IPS-NIHi11 (cell line): ENCODE measurements at places on chromosomes 16 and 17.

- DNase-seq, result no peak
These were observed 17.8 kb upstream of the PITPNM3 start for GRCh38 chr17:6573982-6574686.

GRCh38 chr16:72111657-72112451 lies 18.2 kb downstream of the DHX38 start:
- no peak for DNase-seq

- no peak for DNase-seq
These were observed 44.1 kb downstream of the DDX19A start for GRCh38 chr16:70390774-70391173.

DNA sequence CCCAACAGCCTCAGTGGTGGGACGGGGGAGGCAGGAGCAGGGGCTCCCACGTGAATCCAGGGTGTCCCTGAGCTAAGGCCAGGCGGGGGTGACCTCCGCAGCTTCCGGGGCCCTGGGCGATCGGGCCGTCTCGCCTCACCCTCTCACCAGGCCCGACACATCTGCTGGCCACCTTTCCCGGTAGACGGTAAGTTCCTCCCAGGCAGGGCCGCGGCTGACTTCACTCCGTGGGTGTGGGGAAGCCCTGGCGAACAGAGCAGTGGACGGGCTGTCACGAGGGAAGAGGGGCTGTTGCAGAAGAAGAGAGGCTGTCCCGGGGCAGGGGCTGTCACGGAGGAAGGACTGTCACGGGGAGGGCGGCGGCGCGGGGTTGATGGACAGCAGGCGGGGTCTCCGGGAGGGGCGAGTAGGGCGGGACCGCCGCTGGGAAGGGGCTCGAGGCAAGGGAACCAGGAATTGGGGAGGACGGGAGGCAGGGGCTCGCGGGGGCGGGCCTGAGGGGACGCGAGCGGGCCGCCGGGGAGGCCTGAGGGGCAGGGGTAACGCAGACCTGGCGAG lies 498 bp downstream of the PKMYT1 start:
- DNase-seq, result peak; percentile 76

DNA sequence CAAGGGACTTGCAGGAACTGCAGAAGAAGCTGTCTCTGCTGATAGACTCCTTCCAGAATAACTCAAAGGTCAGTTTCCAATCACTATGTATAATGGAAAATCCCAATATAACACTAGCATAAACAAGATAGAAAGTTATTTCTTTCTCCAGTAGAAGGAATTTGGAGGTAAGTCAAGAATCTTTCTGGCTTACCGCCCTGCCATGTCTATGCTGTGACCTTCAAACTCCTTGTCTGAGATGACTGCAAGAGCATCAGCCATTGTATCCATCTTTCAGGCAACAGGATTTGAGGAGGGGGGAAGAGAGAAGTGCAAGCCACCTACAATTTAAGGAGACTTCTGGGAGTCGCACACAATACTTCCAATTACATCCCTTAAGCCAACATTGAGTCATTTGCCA lies 2.7 kb downstream of the LDAF1 start:
- DNase-seq, result no peak

DNA sequence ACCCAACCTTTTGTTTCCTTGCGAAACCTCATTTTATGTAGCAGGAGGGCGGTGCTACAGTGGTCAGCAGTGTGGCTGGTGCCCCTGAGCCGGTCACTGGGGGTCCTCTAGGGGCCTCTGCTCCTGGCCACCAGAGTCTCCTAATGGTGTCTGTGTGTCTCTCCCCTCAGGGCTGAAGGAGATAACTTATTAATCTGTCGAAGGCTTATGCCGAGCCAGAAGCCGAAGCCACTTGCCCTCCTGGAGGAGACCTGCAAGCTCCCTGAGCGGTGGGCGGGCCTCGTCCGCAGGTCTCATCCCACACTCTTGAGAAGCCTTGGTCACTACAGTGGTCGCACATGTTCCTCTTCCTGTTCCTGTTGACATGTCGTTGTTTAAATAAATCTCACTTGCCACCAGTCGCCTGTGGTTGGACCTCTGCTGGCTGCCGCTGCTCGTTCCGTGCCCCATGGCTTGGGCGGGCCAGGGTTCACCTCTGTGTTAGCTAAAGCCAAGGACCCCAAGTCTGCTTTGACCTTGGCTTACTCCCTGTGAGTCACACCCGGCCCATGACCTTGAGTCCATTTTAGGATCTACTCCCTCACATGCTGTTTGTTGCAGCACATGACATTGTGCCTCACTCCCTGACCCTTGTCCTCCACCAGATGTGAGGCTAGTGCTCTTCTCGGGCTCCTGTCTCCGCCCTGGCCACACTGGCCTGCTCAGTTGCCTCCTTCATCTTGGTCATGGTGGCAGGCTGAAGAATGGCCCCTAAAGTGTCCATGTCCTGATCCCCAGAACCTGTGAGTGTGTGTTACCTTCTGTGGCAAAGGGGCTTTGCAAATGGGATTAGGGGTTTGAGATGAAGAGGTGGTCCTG lies 38.7 kb upstream of the AQP8 start:
- no peak for DNase-seq

GRCh38 chr16:78984324-78984723 lies 616.2 kb downstream of the MAF start:
- DNase-seq, result no peak

GRCh38 chr16:15054357-15055140 lies 1.3 kb downstream of the NTAN1 start:
- DNase-seq, result no peak

DNA sequence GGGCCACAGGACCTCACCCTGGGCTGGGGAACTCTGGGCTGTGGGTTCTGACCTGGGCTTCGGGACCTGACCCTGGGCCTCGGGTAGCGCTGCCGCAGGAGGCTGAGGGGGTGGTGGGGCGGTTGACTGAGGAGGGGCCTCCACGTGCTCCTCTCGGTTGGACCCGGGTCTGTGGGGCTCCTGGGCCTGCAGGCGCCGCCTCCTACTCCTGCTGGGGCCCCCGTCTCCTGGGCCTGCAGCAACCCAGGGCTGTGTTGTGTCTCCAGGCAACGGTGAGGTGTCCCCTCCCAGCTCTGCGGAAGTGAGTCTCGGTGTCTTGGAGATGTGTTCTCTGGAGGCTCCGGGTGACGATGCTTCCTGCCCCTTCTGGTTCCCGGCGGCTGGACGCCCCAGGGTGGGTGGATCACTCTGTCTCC lies 41.5 kb upstream of the GNG13 start:
- DNase-seq, result no peak

GRCh38 chr16:81657224-81657623 lies 121.9 kb upstream of the PLCG2 start:
- no peak for DNase-seq

GRCh38 chr16:4190086-4190485 lies 51.8 kb downstream of the SRL start:
- no peak for DNase-seq

DNA sequence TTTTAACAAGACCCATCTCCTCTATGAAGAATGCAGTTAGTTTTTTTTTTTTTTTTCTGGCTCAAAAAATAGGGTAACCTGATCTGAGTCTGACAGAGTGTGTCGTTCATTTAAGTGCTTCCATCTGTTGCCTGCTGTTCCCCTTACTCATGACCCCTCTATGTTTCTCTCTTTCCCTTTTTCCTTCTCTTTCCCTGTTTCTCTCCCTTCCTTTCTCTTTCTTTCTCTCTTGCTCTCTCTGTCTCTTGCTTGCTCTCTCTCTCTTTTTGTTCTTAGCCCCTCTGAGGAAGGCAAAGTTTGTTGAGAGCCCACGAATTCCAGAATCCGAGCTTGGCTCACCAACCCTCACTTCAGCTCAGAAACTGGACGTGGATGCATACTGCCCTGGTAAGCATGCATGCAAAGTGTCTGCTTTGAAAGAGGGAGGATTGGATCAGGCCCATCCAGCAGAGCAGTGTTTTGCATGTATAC lies 185.0 kb downstream of the TANC2 start:
- DNase-seq, result no peak

DNA sequence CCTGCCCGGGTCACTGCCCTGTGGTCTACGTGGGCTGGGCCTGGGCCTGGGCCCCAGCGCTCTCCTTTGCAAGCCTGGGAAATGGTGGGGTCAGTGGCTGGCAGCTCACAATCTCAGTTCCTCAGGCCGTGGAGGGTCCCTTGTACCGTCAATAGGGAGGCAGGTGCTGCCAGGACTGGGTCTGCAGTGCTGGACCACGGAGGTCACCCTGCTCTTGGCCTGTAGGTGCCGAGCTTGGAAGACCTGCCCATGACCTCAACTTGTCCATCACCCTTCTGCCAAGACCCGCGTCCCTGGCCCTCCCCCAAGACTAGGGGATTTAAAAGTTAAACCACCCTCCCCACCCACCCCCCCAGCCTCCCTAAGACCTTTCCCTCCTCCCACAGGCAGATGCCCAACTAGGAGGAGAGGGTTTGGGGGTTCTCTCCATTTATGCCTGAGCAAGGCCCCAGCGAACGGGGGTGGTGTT lies 2.5 kb downstream of the TBX2 start:
- DNase-seq, result no peak

DNA sequence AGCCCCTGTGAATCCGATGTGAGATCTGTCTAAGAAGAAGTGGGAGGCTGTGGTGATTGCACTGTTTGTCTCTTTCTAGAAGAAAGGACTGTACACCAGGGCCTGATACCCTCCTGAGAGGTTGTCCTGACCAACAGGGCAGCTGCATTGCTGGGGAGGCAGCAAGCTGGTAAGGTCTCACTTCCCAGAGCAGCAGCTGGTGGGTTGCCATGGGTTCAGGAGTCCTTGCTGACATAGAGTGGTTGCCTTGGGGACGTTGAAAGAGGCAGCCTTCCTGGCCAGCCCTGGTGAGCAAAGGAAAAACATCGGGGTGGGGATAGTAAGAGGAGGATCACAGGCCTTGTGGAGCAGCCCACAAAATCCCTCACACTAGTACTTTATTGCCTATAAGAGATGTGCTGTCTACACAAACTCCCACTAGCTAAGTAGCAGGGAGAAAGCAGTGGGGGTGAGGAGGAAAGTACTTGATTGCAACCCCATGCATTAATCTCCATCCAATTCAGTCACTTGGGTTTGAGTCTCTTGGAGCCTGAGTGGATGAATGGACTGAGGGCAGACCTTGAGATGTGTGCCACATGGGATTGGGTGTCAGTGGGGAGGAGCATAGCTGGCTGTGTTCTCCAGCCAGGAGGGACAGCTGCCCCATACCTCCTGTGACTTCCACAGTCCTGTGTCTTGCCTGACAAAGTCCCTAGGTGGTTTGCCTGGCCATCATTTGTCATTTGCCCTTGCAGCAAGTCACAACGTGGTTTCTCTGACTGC lies 143.8 kb upstream of the RPL38 start:
- no peak for DNase-seq

DNA sequence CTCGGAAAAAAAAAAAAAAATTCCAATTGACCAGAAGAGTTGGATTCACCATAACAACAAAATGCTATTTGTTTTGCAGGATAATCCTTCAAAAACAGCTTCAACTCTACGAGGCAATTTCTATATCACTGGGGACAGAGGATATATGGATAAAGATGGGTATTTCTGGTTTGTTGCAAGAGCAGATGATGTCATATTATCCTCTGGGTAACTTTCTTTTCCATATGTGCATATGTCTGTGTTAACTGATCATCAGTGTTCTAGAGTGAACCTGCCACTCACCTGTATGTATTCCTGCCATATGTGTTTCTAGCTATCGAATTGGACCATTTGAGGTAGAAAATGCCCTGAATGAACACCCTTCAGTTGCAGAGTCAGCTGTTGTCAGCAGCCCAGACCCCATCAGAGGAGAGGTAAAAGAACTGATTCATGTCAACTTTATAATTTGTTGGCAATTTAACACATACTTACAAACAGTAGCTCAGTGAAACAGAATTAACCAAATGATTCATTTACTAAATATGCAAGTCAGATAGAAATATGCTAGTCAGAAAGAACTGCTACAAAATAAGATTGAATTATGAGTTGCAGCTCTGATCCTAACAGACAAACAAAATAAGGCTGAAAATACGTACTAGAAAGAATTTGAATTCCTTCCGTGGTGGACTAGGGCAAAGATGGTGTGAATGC lies 14.2 kb downstream of the ERI2 start:
- no peak for DNase-seq

GRCh38 chr17:11700668-11701067 lies 102.4 kb downstream of the DNAH9 start:
- no peak for DNase-seq

DNA sequence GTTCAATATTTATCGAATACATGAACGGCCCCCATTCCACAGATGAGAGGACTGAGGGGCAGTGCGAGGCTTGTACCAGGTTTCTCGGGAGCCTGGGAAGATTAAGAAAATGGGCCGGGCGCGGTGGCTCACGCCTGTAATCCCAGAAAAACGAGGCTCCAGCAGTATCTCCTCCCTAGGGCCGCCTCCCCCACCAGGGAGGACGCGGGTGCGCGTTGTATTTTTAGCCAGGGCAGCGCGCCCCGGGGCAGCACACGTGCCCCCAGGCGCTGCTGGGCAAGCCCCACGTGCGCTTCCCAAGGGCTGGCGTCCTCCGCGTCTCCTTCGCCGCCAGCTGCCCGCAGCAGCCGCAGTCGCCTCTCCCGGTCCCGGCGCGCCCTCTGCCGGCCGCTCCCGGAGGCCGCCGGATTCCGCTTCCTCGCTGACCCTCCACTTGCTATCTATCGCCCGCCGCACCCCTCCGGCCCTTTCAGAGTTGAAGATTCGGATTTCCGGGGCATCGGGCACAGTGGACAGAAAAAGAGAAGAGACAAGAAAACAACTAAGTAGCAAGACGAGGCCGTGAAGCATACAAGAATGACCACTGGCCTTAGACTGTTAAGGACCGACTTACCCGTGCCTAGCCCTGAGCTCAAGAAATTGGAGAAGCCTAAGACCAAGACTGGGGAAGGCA lies 1.9 kb upstream of the YBX2 start:
- DNase-seq, result peak; percentile 92

- no peak for DNase-seq
These were observed 86.4 kb upstream of the METRNL start for GRCh38 chr17:82993005-82993404.

DNA sequence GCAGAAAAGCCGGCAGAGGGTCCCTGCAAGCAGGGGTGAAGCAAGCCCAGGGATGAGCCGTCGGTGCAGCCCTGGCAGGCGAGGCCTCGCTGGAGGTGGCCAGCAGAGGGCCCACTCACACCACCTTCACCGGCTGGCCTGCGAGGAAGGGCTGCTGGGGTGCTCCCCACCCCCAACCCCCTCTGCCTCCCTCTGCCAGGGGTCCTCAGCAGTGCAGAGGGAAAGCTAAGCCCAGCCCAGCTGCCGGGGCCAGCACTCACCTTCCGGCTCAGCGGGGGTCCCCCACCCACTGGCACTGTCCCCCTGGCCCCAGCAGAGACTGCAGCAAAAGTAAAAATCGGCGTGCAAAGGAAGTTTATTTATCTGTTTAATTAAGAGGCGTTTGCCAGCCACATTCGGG lies 113.4 kb downstream of the ENGASE start:
- peak; percentile 86 for DNase-seq

DNA sequence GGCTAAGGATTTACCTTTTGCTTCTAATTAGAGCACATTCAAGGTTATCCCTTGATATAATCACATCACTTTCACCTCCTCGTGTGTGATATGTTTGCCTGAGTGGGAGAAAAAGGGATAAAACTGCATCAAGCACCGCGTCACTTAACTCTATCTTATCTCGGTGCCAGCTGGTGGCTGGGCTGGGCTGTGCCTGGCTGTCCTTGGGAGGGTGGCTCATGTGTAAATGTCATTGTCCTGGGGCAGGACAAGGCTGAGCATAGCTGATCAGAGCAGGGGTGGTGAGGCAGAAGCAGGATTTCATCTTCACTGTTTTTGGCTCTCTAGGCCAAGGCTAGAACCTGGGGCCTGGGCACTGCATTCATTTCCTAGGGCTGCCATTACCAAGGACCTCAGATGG lies 105.3 kb downstream of the RAP1GAP2 start:
- DNase-seq, result no peak
